ENCODE measurements at places on chromosomes 5 and 9.

DNA sequence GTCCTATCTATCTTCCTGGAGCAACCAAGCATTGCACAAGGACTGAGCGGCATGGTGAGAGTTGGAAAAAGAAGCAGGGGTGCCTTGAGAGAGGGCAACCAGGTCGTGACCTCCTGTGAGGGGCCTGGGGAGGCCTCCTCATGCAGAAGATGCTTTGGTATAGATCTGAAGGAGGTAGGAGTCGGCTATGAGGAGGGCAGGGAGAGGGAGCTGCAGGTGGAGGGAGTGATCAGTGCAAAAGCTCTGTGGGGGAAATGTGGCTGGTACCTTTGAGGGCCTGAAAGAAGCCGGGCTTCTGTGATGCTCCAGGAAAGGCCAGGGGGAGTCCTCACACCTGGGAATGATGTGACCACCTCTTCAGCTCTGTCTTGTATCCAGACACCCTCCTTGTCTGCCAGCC is 3.6 kb upstream of the SLC25A48 start:
- no peak for DNase-seq

GRCh38 chr9:124008303-124008693 is 3.3 kb upstream of the LHX2 start:
- DNase-seq, result no peak

DNA sequence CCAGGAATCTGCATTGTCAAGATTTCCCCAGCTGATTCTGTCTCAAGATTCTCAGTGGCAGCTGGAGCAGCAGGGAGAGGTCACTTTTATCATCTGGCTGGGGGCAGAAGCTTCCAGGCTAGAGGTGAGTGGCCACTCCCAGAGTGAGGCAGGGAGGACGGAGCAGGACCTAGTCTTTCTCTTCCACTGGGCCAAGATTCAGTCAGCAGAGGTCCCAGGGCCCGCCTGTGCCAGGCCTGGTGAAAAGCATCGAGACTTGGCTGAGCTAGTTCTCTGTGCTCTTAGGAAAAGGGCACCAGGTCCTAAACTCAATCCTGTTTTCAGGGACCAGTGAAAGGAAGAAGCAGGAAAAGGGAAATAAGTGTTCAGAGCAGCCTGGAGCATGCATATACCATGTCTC is 46.6 kb downstream of the IRX1 start:
- no peak for DNase-seq

GRCh38 chr5:7245121-7245651 is 150.8 kb upstream of the ADCY2 start:
- no peak for DNase-seq

GRCh38 chr5:3517348-3517747 is 78.3 kb upstream of the IRX1 start:
- no peak for DNase-seq

DNA sequence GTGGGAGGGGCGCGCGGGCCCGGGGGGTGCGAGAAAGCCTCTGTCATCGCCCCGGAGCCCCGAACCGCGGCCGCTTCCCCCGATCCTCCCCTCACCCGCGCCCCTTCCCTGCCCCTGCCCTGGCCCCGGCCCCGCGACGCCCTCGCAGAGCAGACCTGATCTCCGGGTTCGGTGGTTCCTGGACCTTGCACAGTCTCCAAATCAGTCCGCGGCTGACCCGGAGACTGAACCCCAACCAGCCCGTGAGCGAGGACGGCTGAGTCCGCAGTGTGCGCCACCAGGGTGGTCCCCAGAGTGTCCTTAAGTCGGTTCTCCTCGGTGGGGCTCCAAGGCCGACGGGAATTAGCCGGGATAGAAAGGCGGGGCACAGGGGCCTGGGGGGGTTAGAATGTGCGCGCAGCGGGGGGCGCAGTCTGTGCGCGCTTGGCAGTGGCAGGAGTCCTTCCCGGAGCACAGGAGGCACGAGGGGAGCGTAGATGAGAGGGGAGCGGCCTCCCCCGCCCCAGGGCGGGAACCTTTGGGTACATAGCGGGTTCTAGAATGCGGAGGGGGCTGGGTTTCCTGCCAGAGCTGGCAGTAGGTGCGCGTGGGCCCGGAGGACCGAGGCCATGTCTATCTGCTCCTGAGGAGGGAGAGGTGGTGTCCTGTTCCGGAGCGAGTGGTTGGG is 779 bp downstream of the PKN3 start:
- DNase-seq, result no peak

DNA sequence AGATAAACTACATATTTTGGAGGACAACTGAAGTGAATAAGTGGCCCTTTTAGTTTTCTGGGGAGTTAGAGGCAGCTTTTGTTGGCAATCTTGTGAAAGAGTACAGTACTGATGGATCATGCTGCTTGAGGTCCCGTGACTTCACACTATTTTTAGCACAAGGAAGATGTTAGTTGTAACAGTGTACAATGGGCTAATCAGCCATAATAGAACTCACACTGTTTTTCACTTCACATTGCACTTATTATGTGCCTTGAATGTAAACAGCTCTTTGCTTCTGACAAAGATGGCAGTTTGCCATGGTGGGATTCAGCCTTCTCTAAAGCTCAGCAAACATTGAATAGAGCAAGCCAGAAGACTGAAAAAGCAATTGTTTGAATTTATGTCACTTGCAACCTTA is 176.7 kb upstream of the ZNF608 start:
- no peak for DNase-seq

- DNase-seq, result no peak
Measured at GRCh38 chr9:135240222-135240621, 152.8 kb downstream of the OLFM1 start.

DNA sequence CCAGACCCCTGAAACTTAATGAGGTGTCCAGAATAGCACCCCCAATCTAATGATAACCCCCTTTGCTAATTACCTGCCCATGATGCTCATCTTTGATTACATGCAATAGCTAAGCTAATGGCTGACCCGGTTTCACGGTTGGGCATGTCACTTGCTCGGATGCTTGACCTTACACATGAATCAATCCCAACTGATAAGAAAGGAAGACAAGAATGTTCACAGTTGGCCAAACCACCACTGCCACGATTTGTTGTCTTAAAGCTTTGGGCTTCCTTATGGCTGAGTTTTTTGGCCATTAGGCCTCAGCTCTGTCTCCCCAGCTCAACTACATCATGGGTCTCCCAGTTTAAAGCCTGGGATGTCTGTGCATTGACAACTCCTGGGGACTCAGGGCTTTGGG is 53.1 kb upstream of the TGFBR1 start:
- DNase-seq, result no peak

DNA sequence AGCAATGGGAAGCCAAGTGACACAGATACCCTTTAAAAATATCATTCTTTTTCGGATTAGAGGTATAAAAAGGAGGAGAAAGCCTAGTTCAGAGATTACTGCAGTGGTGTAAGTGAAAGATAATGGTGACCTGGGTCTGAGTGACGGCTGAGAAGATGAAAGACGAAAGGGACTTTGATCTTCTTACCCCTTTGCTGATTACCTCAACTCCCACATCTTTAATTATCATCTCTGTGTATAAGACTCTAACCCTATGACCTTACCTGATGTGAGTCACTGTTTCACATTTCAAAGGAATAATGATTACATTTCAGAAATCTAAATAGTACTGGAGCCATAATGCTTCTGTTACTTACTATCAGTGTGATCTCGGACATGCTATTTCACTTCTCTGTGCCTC is 21.4 kb upstream of the CCNO start:
- DNase-seq, result no peak

- DNase-seq, result no peak
Measured at GRCh38 chr9:29838491-29839020, 2265.3 kb upstream of the C9orf72 start.

- DNase-seq, result no peak
Measured at GRCh38 chr9:136622538-136622948, 40.2 kb upstream of the EGFL7 start.

DNA sequence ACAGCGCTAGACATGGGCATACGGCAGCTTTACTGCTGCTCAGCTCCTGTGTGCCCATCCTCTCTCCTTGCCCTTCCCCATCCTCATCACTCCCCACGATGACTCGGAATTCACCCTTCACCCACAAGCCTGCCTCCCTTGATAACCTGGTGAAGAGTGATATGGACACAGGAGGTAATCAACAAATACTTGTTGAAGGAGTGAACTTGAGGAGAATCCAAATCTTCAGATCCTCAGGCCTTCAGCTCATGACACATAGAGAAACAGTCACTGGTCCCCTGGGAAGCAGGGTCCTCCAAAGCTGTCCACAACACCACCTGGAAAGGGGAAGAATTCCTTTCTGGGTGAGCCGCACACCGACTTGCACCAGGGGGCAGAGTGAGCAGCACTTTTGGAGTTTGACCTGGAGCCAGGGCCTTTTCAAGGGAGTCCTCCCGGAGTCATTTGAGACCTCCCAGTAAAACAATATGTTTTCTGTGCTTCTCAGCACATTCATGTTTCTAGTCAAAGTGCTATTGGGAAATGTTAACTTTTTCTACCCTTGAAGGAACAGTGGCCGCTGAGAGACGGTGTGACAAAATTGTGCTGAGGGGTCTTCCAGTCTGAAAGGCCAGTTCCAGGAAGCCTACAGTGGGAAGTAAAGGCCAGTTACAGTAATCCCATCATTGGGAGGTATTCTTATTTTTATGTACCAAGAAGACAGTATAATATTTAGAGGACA is 332.3 kb downstream of the CWC27 start:
- peak; percentile 65 for DNase-seq

DNA sequence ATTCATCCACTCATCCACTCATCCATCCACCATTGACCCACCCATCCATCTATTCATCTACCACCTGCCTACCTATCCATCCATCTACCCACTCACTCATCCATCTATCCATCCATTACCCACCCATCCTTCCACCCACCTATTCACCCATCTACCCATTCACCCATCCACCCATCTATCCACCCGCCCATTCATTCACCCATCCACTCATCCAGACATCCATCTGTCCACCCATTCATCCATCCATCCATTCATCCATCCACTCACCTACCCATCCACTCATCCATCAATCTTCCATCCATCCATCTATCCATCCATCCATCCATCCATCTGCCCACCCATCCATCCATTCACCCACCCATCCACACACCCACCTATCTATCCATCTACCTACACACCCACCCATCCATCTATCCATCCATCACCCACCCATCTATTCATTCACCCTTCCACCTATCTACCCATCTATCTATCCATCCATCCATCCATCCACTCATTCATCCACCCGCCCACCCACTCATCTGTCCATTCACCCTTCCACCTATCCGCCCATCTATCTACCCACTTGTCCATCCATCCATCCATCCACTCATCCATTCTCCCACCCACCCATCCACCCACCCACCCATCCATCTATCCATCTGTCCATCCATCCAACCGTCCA is 23.2 kb downstream of the PSAT1 start:
- DNase-seq, result no peak

GRCh38 chr5:35061211-35061770 is 13.5 kb upstream of the AGXT2 start:
- DNase-seq, result no peak

DNA sequence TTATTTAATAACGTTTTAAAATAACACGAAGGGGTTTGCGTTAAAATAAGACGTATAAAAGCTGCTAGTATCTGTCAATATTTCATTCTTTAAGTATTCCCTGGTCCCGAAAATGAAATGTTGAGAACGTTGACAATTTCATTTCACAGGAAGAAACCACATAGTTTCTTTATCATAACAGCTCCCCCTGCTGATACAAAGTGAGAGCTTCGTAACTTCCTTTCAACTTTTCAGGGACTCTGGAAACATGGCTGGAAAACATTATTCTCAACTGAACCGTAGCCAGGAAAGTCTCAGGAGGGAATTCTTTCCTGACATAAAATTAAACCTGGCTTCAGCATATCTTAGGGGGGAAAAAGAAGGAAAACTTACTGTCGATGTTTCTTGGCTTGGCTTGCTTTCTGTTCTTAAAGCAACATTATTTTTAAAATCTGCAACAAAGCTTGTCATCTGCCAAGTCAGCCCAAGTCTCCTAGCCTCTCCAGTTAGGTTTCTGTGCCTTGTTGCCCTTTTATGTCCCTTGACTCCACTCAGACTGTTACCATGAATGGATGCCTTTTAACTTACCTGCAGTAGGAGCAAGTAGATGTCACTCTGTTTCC is 122.9 kb upstream of the DAB2 start:
- DNase-seq, result peak; percentile 66

DNA sequence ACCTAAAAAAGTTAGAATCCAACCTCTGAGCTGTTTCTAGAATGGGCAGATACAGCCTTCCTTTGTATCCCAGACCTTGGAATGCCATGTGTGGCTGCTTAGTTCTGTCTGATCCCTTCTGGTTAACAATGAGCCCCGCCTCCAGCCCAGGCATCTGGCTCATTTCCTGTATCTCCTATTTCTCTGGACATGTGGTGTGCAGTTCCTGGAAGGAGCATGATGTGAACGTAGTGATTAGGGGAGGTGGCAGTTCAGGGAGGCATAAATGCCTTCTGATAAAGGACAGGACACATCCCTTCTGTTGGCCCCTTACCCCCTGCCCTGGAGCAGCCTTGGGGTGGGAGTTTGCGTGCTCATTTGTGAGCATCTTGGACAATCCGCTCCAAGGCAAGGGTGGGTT is 243.0 kb downstream of the ZSWIM6 start:
- DNase-seq, result no peak

DNA sequence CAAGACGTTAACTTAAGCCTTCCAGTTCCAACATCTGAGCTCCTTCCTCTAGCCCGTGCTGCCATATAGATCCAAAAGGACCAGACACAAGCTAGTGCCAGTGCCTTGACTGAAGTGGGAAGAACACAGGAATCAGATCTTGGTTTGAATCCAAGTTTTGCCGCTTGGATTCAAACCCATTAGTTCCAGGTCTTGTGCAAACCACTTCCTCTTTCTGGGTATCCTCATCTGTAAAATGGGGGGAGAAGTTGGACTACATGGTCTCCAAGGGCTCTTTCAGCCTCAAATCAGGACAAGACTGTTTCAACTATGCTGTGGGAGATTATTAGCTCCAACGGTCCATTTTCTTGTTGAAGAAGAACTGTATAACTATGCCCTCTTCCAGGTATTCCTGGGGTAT is 32.6 kb downstream of the TTLL11 start:
- DNase-seq, result no peak

GRCh38 chr5:106311230-106311915 is 1359.4 kb downstream of the EFNA5 start:
- DNase-seq, result no peak

GRCh38 chr9:84140535-84141101 is 160.0 kb downstream of the RMI1 start:
- DNase-seq, result no peak

- no peak for DNase-seq
Measured at GRCh38 chr5:143131972-143132371, 271.5 kb downstream of the NR3C1 start.

DNA sequence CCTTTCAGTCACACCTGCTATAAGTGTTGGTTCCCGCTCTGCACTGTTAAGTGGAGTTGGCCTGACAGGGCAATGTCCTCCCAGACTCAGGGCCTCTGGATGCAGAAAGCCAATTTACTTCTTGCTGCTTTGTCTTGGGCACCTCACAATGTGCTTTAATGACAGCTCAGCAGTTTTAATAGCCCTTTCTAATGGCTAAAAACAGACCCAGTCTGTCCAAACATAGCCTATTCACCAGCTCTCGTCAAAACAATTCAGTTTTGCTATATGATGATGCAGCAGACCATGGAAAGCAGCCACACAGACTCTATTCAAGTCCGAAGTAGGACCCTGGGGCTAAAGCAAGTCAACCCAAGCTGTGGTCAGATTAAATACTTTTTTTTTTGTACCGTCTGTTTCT is 529.1 kb upstream of the SEMA6A start:
- DNase-seq, result no peak

- no peak for DNase-seq
Measured at GRCh38 chr5:54775645-54776044, 209.7 kb downstream of the ESM1 start.

- no peak for DNase-seq
Measured at GRCh38 chr5:9498541-9499497, 47.1 kb downstream of the SEMA5A start.

- DNase-seq, result no peak
Measured at GRCh38 chr9:6692881-6693361, 47.4 kb upstream of the GLDC start.

Data from kidney glomerular epithelial cell (primary cell).